GM13976 (cell line): ENCODE measurements at places on chromosomes 7 and 10.

DNA sequence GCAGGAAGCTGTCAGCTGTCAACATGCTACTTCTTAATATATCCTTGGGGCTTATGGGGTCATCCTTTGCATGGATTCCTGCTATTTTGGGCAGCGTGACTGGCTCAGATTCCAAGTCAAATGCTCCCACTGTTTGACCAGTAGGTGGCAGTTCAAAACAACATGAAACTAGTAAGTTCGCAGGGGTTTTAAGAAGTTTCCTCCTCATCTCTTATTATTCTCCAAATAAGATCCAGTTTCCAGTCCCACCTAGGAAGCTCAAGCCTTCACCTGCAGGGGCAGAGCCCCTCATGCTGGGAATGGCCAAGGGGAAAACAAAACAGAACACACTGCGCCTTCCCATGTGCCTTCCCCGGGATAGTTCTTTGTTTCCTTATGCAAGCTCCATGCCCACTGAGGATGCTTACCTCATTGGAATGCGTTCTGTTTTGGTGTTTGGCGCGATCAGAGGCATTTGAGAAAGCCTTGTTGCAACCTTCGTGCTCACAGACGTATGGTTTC is 259.8 kb downstream of the GLI3 start:
- DNase-seq = no peak

- DNase-seq = peak; percentile 22
Observed at GRCh38 chr7:6501586-6502564, 49.4 kb downstream of the GRID2IP start.

- DNase-seq = no peak
Observed at GRCh38 chr7:130180571-130181262, 24.5 kb downstream of the TMEM209 start.

GRCh38 chr7:23468526-23469149 is 1.7 kb downstream of the IGF2BP3 start:
- DNase-seq = no peak

- DNase-seq = no peak
Observed at GRCh38 chr7:134359787-134360432, 43.2 kb upstream of the SLC35B4 start.
